ENCODE measurements at places on chromosomes 3 and 15.

- DNase-seq, result no peak
Measured at GRCh38 chr3:170982733-170983132, 43.8 kb downstream of the SLC2A2 start.

- DNase-seq, result no peak
Measured at GRCh38 chr3:152100491-152101132, 168.1 kb upstream of the MBNL1 start.

DNA sequence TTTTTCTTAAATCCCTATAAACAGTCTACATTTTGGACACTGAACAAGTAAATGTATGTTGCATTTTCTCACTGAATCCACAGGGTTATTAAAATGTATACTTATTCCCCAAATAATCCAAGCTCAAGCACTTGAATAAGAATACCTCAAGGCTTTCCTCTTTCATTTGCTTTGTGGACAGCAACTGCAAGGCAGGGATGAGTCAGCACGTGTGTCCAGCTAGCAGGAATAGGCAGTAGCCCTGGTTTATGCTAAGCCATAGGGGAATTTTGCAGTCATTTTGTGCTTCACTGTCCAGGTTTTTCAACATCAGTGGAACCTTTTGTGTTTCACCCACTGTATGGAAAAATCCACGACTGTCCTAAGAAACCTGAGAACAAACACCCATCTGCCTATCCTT lies 96.7 kb upstream of the KCNMB2 start:
- no peak for DNase-seq

- DNase-seq, result no peak
Measured at GRCh38 chr3:56630966-56631365, 52.1 kb downstream of the TASOR start.

DNA sequence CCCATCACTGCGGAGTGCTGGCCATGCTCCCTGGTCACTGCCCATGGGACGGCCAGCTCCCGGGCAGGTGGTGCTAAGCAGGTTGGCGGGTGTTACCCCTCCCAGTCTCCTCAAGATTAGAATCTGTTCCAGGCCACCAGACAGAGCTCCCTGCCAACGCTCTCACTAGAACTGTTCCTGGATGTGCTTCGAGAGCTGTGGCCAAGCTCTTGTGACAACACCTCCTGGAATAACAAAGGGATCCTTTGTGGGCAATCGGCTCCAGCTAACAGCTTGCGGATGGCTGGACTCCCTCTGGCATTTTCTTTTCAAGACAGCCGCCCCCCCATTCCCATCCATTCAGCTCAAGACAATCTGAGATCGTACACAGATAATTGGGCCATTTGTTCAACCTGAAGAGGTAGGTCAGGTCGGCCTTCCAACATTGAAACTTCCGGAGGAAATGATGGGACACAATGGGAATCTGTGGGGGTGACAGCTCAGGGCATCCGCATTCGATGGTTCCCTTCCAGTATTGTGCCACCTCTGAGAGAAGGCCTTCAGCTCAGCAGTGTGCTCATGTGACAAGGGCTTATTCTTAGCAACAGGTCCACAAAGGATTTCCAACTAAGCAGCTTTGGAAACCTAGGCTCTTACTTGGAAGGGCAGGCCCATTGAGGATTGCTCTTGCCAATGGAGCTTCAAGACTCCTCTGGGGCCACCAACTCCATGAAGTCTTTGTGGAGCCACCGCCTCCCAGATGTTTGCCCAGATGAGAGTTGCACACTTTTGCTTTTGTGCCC lies 11.6 kb upstream of the EPHB3 start:
- no peak for DNase-seq

- no peak for DNase-seq
Measured at GRCh38 chr15:28097656-28098359, 1.3 kb downstream of the OCA2 start.

DNA sequence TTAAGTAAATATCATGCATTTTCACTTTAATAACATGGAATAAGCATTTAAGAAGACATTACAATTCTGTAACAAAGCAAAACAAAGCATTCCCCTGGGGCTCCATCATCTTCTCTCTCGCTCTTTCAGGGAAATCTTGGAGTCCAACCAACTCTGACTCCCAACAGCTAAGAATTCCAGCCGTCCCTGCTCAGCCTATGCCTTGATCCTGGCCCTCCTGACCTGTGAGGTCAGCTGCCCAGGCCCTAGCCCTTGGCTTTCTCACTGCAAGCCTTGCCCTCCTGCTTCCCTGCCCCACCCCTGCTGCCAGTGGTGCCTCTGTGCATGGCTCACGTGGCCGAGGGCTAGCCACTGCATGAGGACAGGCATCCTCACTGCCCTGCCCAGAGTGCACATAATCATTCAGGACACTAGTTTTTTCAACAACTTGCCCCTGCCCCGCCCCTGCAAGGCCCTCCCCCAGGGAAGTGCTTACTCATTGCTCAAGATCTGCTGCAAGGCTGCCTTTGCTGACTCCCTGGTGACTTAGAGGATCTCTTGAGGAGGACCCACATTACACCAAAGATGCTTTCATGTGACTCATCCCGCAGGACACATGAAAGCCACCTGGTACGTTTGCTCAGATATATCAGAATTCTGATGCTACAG lies 37.6 kb downstream of the MTMR10 start:
- no peak for DNase-seq

DNA sequence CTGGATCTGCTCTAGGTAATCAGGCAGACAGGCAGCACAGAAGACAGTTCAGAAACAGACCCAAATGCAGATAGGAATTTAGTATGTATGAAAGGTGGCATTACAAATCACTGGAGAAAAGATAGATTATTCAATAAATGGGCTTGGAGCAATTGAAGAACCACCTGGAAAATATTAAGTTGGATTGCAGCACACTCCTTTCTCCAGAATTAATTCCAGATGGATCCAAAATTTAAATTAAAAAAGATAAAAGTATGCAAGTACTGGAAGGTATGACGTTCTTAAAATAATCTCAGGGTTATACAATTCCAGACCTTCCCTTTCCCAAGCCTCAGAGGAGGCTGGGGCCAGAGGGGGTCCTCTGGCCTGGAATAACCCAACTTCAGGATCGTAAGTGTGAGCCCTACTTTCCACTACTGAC lies 32.5 kb downstream of the HRH1 start:
- no peak for DNase-seq

DNA sequence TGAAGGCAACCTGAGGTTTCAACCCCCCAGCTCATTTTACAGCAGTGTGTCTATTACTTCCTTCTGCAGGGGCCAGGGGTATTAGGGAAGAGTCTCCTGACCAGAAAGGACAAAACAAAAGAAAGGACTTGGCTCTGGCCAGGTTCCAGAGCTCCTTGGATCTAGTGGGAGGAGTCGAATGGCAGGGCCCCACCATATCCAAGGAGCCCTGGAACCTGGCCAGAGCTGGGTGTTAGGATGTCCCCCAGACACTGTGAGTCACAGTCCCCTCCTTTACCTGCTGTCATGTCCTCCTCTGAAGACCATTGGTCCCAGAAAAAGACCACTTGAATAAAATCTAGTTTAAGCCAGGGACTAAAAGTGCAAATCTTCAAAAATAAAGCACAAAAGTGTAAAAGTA lies 113.2 kb downstream of the EEFSEC start:
- DNase-seq, result no peak

- DNase-seq, result no peak
Measured at GRCh38 chr3:67719333-67719732, 64.9 kb upstream of the SUCLG2 start.

- DNase-seq, result no peak
Measured at GRCh38 chr3:178849199-178849910, 222.3 kb downstream of the ZMAT3 start.

DNA sequence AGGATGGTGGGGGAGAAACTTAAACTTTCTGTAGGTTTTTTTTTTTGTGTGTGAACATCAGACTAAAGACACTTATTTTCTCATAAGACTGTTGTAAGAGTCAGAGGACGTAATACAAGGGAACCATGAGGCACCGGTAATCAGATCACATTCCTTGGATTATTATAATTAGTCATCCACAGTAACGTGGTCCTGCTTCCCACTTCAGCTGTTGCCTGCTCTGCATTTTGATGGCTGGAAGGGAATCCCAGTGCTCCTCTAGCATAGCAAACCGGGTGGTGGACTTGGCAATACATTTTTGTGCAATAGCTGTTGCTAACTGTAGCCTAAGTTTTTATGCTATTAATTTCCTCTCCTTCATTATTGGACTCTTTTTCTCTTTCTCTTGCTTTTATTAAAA lies 294.8 kb downstream of the NR2F2 start:
- DNase-seq, result no peak

GRCh38 chr3:102106416-102107097 lies 257.2 kb downstream of the NFKBIZ start:
- no peak for DNase-seq

- DNase-seq, result no peak
Measured at GRCh38 chr3:127115691-127116351, 77.1 kb upstream of the PRR23E start.

GRCh38 chr3:191348098-191348497 lies 17.8 kb upstream of the UTS2B start:
- no peak for DNase-seq

DNA sequence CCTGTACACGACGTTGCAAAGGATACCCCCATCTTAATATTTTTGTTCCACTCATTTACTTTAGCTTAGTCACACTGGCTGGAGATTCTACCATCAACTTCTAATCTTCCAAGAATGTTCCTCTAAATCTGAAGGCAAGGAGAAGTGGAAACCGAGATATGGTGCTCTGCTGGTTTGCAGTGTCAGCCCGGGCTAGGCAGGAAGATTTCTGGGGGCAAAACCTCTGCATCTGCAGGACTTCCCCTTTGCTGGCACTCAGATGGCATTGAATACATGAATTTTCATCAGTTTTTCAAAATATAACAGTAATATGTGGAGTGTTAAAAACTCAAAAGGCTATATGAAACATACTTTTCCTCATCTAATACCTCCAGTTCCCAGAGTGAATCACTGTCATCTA lies 240.4 kb downstream of the RPLP1 start:
- no peak for DNase-seq

- no peak for DNase-seq
Measured at GRCh38 chr3:87614998-87615397, 338.6 kb upstream of the POU1F1 start.

DNA sequence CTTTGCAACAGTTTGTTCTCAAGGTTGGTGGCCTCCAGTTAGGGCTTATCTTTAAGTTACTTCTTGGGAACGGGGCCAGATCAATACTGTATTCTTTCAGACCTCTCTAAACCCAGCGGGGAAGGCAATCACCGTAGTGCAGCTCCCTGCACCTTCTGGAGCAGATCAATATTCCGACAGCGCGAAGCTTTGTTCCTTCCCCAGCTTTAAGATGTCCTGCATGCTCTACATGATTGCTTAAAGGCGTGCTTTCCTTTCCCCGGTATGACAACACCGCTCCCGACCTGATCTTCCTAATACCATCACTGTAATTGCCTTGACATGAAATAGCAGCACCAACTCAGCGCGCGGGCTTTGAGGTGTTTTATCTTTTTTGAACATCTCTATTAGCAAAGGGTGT lies 755.2 kb downstream of the NR2F2 start:
- DNase-seq, result no peak

GRCh38 chr3:180626844-180627243 lies 24.9 kb downstream of the TTC14 start:
- DNase-seq, result no peak

DNA sequence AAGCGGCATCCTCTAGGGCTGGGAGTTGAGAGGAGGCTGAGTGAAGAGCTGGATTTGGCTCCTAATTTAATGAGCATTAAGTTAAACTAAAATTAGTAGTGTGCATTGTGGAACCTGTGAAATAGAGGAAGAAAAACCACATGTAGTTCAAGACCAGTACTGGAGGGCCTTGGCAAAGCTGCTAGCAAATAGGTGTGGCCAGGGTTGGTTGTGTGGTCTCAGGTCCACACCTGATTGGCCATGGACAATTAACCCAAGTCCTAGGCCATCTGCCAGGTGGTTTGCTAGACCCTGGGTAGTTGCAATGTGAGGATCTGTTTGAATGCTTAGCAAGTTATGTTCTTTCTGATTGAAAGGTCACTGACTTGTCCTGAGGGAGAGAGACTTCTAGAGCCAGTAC lies 275.5 kb downstream of the PDCD6IP start:
- no peak for DNase-seq

- no peak for DNase-seq
Measured at GRCh38 chr3:133754455-133754854, 8.3 kb downstream of the TF start.

DNA sequence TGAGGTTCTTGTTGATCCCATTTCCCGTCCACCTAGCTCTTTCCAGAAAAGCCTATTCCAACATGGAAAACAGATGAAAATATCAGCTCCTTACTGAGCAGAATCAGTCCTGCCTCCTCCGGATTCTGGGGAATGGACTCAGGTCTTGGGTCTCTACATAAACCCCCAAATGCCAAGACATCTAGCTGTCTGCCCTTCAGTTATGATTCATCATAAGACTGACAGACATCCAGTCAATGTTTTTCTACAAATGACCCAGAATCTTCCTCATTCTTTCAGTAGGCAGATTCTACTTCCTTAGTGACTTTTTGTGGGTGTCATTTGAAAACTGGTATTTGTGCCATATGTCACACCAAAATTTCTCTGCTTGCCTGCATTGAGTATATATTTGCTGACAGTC lies 103.0 kb upstream of the TGFBR2 start:
- DNase-seq, result no peak
